ENCODE measurements at places on chromosomes 12 and 14.

DNA sequence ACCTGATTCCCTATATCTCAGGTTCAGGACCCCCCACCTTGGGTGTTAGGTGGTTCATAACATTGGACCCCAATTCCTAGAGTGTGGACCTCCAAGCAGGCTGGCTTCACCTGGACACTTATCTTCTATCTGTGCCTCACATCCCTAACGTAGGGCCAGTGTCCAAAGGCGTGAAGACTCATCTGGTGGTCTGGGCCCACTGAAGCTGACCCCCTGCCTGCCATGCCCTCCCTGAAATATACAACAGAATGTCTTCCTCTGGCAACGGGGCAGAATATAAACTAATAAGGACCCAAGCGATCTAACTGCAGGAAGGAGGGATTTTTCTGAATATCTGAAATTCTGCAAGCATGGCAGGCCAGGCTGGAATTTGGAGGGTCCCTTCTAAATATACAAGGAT is 5.6 kb downstream of the HOXC13 start:
- DNase-seq: no peak

DNA sequence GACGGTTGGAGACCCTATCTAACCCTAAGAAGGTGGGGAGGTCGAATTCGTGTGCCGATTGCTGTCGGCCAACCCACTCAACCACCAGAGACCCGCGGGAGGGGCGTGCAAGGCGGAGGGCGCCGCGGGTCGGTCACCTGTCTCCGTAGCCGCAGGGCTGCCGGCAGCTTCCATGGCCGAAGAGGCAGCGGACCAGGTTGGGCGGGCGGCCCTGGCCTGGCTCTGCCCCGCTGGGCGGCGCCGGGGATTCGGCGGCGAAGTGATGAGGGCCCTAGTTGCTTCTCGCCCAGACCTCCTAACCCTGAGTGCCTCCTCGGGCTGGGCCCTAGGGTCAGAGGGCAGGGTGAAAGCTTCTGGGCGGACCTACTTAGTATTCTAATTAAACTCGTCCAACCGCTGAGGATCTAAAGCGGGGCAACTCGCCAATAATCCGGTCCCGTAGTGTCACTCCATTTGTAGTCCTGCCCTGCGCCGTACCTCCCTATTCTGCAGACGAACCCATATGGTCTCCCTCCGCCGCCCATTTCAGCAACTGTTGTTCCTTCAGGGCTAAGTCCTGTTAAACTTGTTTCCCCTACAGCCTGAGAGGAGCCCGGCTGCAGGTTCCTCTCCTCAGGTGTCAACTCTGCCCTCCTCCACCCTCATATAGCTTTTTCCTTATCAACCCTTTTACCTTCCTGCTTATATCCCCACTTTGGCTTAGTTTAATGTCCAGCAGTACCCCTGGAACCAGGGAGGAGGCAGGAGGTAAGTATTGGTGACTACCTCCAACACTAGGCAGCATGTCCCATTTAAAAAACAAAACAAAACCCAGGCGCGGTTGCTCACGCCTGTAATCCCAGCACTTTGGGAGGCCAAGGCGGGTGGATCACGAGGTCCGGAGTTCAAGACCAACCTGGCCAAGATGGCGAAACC is at the start of gene PYM1:
Gene PYM1, minus strand, starts transcription at position 307 of the 915 bp plus-strand sequence. Its CDS starts 133 bp downstream, at position 174.
- DNase-seq: peak; percentile 81

DNA sequence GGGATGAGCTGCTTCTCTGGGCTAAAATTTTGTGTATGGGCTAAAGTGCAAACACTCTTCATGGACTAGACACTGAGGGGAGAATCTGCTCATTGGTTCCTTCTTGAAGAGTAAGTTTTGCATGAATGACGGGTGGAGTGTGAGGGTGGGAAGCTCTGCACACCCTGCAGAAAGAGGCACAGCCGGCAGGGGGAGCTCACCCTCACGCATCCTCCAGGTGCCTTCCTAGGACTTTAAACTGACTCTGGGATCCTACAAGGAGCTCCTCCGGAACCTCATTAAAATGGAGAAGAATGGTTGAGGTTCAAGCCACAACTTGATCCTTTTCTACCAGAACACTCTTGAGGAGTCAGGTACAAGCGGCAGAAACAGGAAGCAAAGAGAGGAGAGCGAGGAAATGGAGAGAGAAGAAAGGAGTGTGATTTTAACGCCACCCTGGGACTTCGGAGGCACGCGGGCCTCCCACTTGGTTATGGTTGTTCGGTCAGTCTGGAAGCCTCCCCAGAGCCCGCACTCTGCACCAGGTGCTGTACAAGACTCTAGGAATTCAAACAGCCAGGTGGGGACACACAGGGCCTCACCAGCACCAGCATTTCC is 87.5 kb downstream of the SETD3 start:
- DNase-seq: peak; percentile 34

DNA sequence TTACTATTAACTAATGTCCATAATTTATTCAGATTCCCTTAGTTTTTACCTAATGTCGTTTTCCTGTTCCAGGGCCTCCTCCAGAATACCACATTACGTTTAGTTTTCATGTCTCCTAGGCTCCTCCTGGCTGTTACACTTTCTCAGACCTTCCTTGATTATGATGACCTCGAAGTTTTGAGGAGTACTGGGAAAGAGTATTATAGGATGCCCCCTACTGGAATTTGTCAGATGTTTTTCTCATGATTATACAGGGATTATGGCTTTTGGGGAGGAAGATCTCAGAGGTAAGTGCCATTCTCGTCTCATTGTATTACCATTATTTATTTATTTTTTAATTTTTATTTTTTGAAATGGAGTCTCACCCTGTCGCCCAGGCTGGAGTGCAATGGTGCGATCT is 17.7 kb upstream of the C1S start:
- peak; percentile 71 for DNase-seq

- DNase-seq: no peak
These were observed 1072.5 kb upstream of the ATXN7L3B start for GRCh38 chr12:73465106-73465505.

DNA sequence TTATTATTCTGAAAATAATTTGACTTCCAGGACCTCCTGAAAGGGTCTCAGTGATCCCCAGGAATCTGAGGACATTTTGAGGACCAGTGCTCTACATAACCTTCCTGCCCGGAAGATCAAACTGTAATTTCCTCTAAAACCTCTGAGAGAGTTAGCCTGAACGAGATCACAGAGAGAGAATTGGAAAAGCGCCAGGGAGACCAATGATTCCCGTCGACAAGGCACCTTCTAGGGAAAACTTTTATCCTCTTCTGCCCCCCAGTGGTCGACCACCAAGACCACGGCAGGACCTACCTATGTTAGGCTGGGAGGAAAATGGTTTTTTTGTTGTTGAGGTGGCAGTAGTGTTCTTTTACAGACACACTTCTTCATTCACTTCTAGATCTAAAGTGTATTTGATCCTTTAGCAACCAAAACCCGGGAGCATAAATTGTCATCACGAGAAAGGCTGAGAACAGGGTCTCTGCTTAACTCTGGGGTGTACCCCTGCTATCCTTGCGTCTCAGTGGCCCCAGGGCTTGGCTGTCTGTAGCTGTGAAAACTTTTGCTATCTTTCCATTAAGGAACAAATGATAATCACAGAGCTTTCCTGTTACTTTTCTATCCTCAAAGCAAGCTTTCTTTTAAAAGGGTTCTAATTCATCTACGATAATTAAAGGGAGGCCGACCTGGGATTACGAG is 62.9 kb upstream of the NID2 start:
- DNase-seq: no peak

- no peak for DNase-seq
These were observed 350.0 kb downstream of the GALC start for GRCh38 chr14:87643005-87643404.

DNA sequence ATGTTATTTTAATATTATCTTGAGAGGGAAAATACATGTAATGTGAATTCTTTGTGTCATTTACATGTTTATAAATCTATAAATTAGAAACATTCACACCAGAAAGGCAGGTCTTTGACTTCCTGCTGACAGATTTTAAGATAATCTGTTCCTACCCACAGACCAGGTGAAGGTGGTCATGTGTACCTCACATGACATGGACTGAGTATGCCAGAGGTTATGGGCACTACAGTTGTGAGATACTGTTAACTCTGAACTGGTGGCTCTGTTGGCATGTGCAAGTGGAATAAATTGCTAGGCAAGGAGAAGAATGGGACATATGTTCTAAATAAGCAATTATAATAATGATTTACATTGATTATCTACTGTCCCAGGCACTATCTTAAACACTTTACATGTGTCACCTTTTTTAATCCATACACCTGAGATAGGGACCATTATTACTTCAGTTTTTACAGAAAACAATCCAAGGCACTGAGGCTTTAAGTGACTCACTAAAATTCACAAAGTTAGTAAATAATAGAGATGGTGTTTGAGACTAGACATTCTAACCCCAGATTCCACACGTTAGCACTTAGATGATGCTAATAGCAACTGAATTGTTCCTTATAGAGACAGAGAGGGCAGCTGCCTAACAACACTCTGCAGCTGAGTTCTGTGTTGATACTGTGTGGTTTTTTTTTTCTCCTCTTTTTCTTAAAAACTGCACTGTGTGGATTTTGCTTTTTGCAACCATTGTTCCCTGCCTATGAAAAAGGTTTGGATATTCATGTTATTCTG is 23.8 kb downstream of the SLC16A7 start:
- no peak for DNase-seq

DNA sequence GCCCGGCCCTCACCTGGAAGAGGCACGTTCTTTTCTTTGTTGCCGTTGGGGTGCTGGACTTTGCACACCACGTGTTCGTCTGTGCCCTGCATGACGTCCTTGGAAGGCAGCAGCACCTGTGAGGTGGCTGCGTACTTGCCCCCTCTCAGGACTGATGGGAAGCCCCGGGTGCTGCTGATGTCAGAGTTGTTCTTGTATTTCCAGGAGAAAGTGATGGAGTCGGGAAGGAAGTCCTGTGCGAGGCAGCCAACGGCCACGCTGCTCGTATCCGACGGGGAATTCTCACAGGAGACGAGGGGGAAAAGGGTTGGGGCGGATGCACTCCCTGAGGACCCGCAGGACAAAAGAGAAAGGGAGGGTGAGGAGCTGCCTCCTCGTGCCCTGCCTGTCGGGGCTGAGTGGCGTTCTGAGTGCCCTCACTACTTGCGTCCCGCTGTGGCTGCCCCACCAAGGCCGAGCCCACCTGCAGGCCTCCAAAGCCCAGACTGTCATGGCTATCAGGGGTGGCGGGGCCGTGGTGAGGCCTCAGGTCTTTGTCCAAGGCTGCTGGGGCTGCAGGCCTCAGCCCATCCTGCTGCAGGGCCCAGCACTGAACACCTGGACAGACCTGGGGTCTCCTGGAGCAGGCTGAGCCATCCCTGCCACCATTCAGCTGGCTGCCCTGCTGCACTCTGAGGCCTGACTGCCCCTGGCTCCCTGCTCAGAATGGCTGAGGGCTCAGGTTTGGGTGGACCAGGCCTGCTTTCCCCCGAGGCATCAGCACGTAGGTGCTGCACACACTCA is 329.7 kb downstream of the TMEM121 start:
- DNase-seq: no peak

DNA sequence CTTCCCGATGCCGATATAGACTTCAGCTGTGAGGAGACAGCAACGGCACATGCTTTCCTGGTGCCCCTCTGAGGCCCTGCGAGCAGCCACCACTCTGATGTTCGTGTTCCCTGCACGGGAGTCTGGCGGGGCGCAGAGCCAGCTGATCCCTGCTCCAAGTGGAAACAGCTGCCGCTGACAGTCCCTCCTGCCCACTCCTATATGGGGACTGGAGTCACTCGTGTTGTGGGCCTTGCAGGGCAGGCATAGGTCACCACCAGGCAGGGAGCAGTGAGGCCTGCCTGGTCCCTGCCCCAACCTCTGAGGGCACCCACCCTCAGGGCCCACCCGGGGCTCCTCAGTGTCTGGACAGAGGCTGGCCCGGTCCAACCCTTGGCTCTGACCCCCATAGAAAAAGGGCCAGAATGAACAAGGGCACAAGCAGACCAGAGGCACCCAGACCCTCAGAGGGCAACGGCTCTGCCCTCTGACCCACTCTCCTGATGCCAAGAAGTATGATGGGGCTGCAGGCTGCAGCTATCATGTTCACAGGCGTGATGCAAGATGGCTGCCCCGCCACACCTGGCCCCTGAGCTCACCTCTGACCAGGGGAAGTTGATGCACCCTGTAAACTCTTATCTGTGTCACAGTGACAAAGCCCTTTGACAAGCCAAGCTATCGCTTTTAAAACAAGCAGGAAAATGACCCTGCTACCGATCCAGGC is 181.6 kb downstream of the CALM1 start:
- DNase-seq: no peak

DNA sequence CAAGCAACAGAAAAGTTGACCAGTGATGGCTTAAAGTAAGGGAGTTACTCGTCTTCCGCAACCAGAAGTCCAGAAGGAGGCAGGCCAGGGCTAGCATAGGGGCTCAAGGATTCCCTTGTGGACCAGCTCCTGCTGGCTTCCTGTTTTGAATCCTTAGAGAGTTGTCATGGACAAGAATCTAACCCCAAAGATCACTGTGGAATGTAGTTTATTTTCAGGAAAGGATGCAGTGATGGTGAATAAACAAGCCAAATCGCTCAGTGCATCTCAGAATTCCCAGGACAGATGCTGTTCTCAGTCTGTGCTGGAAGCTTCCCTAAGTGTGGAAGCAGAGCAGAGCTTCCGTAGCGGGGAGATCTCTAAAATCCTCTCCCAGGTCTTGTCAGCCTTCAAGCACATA is 311.3 kb downstream of the C12orf75 start:
- DNase-seq: no peak

- no peak for DNase-seq
These were observed 8.6 kb downstream of the PDE3A start for GRCh38 chr12:20376984-20377383.

- no peak for DNase-seq
These were observed 204.1 kb downstream of the CACNA1C start for GRCh38 chr12:2256915-2257314.

DNA sequence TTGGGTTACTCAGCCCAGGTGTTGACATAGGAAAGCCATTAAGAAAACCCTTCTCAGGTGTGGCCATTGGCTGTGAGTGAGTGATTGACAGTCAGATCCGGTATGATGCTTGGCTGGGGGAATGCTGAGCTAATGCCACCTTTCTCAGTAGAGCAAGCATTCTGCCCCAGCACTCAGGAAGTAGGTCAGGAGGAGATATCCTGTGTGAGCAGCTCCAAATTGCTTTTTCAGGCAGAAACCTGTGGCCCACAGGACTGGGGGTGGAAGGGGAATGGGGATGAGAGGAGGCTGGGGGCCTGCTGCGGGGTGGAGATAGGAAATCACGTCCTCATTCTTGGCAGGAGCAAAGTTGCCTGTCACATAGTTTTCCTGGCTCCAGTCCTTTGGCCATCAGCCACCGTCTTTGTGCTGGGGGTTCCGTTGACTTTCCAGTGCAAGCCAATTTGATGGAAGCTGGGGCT is 55.7 kb downstream of the NINJ2 start:
- no peak for DNase-seq

GRCh38 chr14:92704821-92705220 is 43.6 kb downstream of the LGMN start:
- DNase-seq: no peak

GRCh38 chr12:18421867-18422266 is 160.5 kb downstream of the PIK3C2G start:
- DNase-seq: no peak

- DNase-seq: no peak
These were observed 104.2 kb downstream of the PCNX1 start for GRCh38 chr14:71011479-71011878.
